ENCODE measurements at places on chromosomes 1 and 21. TPM values are rescaled to one million over a fixed set of nuclear protein-coding genes. Genes with fewer than 3 reads are reported as not detected.

RHD gene
- polyA plus RNA-seq: not detected

SUSD4 gene
- 0.64 TPM for polyA plus RNA-seq

DNA sequence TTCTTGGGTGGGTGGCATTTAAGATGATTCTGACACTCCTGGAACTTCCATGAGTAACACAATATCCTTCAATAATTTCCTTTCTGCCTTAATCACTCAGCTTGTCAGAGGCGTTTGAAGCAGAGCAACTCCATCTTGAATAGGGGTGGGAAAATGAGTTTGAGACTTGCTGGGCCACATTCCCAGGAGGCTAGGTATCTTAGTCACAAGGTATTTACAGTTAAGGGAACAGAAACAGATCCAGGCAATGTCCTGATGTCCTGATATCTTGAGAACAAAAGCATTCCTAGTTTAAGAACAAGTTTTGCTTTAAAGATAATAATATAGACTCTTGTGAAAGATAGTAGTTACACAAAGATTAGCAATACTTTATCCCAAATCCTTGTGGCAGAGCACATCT, 76.6 kb upstream of the KIAA0040 start:
- no peak for DNase-seq

GRCh38 chr1:208944981-208945451, 638.5 kb upstream of the CAMK1G start:
- DNase-seq: no peak

GRCh38 chr1:110209715-110210603, at the start of gene KCNC4:
KCNC4 (plus strand) TSS chr1:110210314; CDS start chr1:110211500, 1,186 bp downstream.
- peak; percentile 81 for DNase-seq

- DNase-seq: peak; percentile 82
These were observed 642 bp downstream of the TRIM62 start for GRCh38 chr1:33180911-33181890.

DNA sequence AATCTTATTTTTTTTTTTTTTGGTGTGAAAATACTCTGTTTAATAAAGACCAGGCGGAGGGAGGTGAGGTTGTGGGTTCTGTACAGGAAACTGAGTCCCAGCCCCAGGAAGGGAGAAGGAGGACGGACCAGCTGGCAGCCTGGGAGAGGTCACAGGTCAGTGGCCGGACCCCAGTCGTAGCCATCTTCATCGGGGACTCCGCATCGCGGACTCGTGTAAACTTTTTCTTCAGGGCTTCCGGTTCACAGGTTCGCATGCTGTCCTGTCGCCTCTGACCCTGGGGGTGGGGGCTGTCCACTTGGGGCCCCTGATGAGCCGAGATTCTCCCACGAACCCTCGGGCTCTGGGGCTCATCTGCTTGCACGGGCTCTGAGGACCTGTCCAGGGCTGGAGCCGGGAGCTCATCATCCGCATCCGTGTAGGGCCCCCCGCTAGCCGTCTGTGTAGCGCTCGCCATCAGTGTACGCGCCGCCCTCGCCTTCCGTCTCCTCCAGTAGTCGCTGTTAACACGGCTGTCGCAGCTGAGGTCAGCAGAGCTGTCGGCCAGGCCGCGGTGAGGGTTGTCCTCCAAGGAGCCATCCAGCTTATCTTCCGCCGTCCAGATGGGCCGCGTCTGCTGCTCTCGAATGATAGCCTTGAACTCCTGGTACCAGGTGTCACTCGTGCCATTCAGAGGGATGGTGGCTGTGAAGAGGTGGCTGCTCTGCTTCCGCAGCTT, 975.7 kb upstream of the PRMT6 start:
- no peak for DNase-seq

GRCh38 chr1:234612352-234613127, 2.6 kb upstream of the IRF2BP2 start:
- peak; percentile 99 for DNase-seq

All from A549 (cell line).